ENCODE measurements at places on chromosomes 13 and 19. TPM values are rescaled to one million over a fixed set of nuclear protein-coding genes. Genes with fewer than 3 reads are reported as not detected.

The NCR1 gene
- 0.27 TPM for total RNA-seq

The CCNA1 gene
- 0.79 TPM for total RNA-seq

DNA sequence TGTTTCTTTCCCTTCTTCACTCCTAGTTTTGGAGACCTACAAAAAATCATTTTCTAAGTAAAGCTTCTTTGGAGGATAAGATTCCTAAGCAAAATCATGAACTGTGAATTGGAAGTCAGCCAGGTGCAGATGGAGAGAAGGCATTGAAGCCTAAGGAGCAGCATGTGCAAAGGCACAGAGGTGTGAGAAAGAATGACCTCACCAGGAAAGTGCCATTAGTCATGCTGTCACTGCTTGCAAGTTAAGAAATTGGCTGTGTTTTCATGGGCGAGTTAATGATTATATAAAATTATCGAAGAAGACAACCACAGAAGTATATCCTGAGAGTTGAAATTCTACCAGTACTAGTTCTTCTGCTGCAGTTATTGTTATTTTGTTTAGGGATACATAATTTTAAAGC lies 80.3 kb upstream of the KLHL1 start:
- no peak overlapping the region for H3K4me3 ChIP-seq
- H3K36me3 ChIP-seq, result no peaks in the 10 kb centered on the region
- no peaks in the 10 kb centered on the region for H3K27me3 ChIP-seq
- no peaks in the 10 kb centered on the region for H3K4me1 ChIP-seq
- DNase-seq, result no peak

GRCh38 chr19:14871619-14872230 lies 14.2 kb downstream of the OR7A17 start:
- H3K4me3 ChIP-seq, result no peak overlapping the region
- no peaks in the 10 kb centered on the region for H3K27me3 ChIP-seq
- H3K4me1 ChIP-seq, result no peaks in the 10 kb centered on the region
- no peak for DNase-seq
- H3K36me3 ChIP-seq, result no peaks in the 10 kb centered on the region
- H3K27ac ChIP-seq, result no peak overlapping the region

DNA sequence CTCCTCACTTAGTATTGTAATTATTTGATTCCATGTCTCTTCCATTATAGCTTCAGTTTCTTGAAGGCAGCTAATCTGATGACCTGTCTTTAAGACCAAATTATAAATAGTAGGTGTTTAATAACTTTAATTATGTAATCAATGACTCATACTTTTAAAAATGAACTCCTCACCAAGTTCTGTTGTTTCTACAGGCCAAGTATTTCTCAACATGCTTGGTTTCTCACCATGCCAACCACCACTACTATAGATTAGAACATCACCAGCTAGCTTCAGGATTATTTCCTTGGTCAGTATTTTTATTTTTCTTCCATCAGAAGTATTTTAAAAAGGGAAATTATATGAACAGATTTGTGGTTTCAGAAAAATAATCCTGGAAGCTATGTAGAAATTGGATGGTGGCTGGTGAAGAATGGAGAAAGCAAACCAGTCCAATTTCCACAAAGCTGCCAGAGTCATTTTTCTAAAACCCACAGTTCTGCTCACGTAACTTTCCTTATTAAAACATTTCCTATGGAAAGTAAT lies 237.7 kb upstream of the DACH1 start:
- H3K4me3 ChIP-seq, result no peak overlapping the region
- no peaks in the 10 kb centered on the region for H3K36me3 ChIP-seq
- no peak overlapping the region for H3K27ac ChIP-seq
- DNase-seq, result no peak

DNA sequence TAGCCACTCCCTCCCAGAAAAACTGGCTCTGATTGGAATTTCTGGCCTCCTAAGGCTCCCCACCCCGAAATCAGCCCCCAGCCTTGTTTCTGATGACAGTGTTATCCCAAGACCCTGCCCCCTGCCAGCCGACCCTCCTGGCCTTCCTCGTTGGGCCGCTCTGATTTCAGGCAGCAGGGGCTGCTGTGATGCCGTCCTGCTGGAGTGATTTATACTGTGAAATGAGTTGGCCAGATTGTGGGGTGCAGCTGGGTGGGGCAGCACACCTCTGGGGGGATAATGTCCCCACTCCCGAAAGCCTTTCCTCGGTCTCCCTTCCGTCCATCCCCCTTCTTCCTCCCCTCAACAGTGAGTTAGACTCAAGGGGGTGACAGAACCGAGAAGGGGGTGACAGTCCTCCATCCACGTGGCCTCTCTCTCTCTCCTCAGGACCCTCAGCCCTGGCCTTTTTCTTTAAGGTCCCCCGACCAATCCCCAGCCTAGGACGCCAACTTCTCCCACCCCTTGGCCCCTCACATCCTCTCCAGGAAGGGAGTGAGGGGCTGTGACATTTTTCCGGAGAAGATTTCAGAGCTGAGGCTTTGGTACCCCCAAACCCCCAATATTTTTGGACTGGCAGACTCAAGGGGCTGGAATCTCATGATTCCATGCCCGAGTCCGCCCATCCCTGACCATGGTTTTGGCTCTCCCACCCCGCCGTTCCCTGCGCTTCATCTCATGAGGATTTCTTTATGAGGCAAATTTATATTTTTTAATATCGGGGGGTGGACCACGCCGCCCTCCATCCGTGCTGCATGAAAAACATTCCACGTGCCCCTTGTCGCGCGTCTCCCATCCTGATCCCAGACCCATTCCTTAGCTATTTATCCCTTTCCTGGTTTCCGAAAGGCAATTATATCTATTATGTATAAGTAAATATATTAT lies 6.1 kb downstream of the FOSB start:
- H3K27me3 ChIP-seq, result no peaks in the 10 kb centered on the region
- no peak overlapping the region for H3K4me3 ChIP-seq
- H3K27ac ChIP-seq, result no peak overlapping the region
- H3K36me3 ChIP-seq, result no peaks in the 10 kb centered on the region

DNA sequence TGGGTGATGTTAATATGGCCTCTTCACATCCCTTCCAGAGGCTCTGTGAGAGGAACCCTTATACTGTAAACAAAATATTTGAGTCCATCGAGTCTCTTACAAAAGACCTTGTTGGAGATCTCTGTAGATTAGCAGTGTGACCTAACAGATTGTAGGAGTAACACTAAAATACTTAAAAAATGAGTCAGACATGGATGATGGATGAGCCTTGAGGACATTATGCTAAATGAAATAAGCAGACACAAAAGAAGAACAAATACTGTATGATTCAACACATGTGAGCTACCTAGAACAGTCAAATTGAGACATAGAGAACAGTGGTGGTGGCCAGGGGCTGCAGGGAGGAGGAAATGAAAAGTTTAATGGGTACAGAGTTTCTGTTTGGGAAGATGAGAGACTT lies 152.2 kb upstream of the UBL3 start:
- H3K36me3 ChIP-seq, result no peaks in the 10 kb centered on the region
- H3K4me1 ChIP-seq, result no peaks in the 10 kb centered on the region
- no peak overlapping the region for H3K27ac ChIP-seq
- no peaks in the 10 kb centered on the region for H3K27me3 ChIP-seq
- DNase-seq, result no peak
- no peak overlapping the region for H3K4me3 ChIP-seq

- H3K36me3 ChIP-seq, result no peaks in the 10 kb centered on the region
- no peak overlapping the region for H3K27ac ChIP-seq
- H3K27me3 ChIP-seq, result no peaks in the 10 kb centered on the region
- DNase-seq, result no peak
- H3K4me3 ChIP-seq, result no peak overlapping the region
Measured at GRCh38 chr13:40786568-40786996, 2.8 kb upstream of the SLC25A15 start.

All from psoas muscle (tissue), 8 donors.